ENCODE measurements at places on chromosomes 13 and 19.

DNA sequence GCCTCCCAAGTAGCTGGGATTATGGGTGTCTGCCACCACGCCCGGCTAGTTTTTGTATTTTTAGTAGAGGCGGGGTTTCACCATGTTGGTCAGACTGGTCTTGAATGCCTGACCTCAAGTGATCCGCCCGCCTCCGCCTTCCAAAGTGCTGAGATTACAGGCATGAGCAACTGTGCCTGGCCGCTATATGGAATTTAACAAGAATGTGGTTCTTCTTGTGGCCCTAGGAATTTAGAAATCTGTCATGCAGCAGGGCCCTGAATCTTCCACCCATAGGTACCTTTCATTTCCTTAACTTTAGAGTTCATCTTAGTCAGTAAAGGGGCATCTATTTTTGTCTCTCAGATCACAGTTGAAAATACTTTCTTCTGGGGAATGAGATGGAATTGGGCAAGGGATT is 25.6 kb upstream of the NDFIP2 start:
- DNase-seq, result no peak

GRCh38 chr19:29645911-29646310 is 19.4 kb upstream of the PLEKHF1 start:
- DNase-seq, result no peak

- DNase-seq, result no peak
Observed at GRCh38 chr13:66468656-66469055, 761.5 kb downstream of the PCDH9 start.

- DNase-seq, result no peak
Observed at GRCh38 chr13:23753458-23753857, 135.7 kb downstream of the MIPEP start.

DNA sequence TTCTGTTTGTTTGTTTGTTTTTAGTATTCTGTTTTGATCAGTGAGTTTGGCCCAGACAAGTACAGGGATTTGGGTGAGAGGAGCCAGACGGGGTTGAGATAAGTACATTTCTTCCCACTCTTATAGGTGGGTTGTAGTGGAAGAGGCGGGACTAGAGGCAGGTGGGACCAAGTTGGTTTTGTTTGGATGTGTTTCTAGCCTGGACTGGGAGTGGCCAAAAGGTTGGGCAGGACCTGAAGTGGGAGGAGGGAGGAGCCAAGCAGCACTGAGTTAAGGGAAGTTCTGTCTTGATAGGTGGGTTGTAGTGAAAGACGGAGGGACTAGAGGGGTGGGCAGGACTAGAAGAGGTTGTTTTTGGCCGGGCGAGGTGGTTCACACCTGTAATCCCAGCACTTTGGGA is 9.0 kb downstream of the DNASE2 start:
- DNase-seq, result no peak

GRCh38 chr19:8631425-8631819 is 989 bp downstream of the NFILZ start:
- DNase-seq, result no peak

Measured in SIG-M5 (cell line).